Suppressor macrophage (primary cell): ENCODE measurements at places on chromosomes 11 and 22.

DNA sequence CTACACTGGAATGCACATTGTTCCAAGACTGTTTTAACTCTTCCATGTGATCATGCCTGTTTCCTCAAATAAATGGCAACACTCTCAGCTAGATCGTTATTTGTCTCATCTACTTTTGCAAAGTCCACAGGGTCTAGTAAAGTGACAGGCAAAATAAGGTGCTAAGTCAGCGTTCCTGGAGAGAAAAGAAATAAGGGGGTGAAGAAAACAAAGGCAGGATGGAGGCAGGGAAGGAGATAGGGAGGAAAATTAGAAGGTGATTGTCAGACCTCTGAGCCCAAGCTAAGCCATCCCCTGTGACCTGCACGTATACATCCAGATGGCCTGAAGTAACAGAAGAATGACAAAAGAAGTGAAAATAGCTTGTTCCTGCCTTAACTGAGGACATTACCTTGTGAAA is 132.1 kb downstream of the RAB38 start:
- DNase-seq = no peak

DNA sequence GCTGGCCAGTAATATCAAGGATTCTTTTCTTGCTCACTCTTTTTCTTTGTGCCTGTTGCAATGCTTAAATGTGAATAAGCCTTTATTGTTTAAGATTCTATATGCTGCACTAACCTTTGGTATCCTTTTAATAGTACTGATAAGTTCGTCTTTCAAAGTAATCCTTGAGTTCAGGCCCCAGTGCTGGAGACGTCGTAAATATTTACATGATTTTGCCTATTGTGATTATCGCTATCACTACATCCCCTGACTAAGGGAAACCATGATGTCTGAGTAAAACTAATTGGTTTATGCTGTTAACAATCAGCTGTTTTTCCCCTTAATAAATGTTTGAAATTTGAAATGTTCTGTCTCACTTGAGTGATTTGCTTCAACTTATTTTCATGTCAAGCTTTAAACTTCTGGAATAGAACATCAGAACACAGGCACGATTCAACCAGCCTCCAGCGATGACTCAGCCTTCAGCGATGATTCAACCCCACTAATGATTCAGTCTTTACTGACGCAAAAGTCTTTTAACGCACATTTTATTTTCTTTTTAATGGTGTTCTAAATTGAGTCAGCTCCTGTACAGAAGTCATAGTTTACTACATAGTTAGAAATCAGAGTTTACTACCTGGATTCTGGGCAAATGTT is 3.9 kb downstream of the HTATIP2 start:
- DNase-seq = peak; percentile 75

DNA sequence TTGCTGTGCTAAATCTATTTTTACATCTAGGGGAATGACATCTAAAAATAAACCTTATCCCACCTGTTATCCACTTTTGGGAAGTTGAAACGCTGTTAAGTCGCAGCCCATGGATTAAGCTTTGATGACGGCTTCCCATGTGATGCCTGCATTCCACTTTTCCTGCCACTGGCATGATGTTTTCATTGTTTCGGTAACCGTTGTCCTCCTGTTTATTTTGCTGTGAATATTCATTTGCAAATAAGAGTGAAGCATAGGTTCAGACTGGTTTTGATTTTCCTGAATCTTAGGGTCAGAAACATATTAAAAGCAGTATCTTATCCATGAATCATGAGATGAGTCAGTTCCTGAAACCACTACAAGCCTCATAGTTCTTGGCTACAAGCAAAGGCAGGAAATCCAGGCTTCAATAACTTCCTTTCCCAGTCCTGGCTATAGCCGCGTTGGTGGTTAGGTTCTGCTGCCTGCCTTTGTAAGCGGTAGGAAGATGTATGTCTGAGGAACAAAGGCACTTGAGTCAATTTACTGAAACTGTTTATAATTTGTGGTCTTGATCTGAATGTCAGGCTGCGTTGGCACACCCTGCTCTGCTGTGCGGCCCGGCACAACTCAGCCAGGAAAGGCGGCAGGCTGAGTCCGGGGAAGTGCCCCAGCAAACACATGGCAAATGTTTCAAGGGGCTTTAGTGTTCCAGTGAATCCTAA is 19.4 kb downstream of the TEAD1 start:
- DNase-seq = peak; percentile 66

DNA sequence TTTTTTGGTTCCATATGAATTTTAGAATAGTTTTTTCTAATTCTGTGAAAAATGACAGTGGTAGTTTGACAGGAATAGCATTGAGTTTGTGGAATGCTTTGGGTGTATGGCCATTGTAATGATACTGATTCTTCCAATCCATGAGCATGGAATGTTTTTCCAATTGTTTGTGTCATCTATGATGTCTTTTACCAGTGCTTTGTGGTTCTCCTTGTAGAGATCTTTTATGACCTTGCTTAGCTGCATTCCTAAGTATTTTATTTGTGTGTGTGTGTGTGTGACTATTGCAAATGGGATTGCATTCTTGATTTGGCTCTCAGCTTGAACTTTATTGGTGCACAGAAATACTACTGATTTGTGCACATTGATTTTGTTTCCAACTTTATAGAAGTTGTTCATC is 3.0 kb upstream of the CSF2RB start:
- DNase-seq = no peak

GRCh38 chr11:10158461-10158860 is 135.6 kb downstream of the SBF2 start:
- no peak for DNase-seq
